ENCODE measurements at places on chromosomes 12 and 14. TPM values are rescaled to one million over a fixed set of nuclear protein-coding genes. Genes with fewer than 3 reads are reported as not detected.

The LMNTD1 gene
- total RNA-seq = 0.13 TPM

DNA sequence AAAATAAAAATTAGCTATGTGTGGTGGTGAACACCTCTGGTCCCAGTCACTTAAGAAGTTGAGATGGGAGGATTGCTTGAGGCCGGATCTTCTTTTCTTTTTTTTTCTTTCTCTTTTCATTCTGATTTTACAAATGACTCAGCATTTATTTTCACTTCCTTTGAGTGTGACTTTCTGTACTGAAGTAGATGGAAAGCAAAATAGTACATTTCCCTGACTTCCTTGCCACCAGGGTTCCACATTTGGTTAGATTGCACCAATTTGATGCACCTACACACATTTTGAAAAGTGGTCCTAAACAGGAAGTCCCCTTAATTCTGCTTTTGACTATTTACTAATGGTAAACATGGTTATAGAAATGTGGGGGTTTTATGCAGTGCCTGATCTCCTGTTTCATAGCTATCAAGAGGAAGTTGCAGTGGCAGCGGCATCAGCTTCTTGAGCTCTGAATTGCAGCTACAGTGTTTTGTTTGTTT is 13.0 kb upstream of the LEMD3 start:
- peak; percentile 5 for DNase-seq

- DNase-seq = no peak
These were observed 13.2 kb downstream of the PXN start for GRCh38 chr12:120252071-120252906.

- DNase-seq = peak; percentile 25
These were observed 8.3 kb downstream of the BMAL2 start for GRCh38 chr12:27340971-27341370.

The FLVCR2 gene
- total RNA-seq = not detected

The CACNA2D4 gene
- total RNA-seq = not detected

- DNase-seq = peak; percentile 0
These were observed 497.7 kb upstream of the RPL10L start for GRCh38 chr14:47149326-47149725.
